Central memory CD4-positive, alpha-beta T cell (primary cell): ENCODE measurements at places on chromosomes 16 and 17.

GRCh38 chr17:36675786-36676185 is 74.4 kb downstream of the MRM1 start:
- no peak for DNase-seq

DNA sequence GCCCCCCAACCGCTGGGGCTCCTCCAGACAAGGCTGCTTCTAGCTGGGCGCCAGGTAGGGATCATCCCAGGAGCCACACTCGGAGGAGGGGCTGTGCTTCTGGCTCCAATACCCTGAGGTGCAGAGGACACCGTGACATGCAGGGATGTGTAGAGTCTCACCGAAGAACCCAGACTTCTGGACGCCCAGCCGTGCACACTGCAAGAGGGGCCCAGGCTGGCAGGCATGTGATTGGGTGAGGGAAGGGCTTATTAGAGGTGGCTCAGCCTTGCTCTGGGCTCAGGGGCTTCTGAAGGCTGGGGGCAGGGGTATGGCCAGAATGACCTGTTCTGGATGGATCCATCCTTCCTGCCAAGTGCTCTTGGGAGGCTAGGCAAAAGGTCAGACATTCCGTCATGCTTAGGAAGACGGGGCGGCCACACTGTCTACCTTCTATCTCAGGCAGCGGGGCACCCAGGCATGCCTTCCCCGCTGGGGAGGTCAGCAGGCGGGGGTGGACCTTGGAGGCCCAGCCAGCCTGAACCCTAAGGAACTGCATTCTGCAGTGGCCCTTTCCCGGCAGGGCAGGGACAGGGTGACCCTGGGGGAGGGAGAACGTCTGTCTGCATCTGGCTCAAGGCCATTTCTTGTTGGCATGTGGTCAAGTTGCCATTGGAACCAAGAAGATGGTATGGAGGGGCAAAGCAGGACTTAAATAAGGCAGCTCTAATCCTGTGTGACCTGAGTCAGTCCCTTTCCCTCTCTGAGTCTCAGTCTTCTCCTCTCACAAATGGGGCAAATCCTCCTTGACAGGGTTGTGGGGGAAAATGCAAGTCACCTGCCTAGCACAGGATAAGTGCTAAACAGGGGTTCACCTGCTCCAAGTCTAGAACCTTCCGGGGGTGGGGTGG is 5.8 kb upstream of the ADGRG1 start:
- no peak for DNase-seq

GRCh38 chr16:49986351-49987124 is 38.5 kb upstream of the CNEP1R1 start:
- no peak for DNase-seq

DNA sequence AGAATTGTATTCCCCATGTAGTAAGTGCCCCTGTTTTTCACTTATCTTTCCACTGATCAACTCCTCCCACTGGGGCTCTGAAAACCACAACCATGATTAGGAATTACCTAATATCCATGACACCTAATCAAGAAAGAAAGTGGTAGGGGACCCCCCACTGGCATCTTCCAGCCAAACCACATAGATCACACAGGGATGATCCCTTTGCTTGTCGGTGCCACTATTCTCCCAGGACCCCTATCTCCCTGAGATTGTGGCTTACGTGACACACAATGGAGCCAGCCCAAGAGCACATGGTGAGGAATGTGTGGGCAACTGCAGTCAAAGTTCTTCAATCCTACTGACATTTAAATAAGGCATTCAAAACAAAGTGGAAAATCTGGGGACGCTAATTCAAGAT is 17.6 kb upstream of the DNAH9 start:
- no peak for DNase-seq

- peak; percentile 78 for DNase-seq
Observed at GRCh38 chr17:30808785-30809286, 15.7 kb downstream of the CRLF3 start.

- no peak for DNase-seq
Observed at GRCh38 chr17:18262641-18263040, 2.2 kb downstream of the MIEF2 start.

GRCh38 chr16:81221731-81222130 is 16.8 kb upstream of the BCO1 start:
- no peak for DNase-seq

GRCh38 chr17:38430316-38430715 is 2.1 kb downstream of the ARHGAP23 start:
- DNase-seq: no peak

- DNase-seq: peak; percentile 25
Observed at GRCh38 chr16:23827057-23827456, 8.7 kb upstream of the PRKCB start.

DNA sequence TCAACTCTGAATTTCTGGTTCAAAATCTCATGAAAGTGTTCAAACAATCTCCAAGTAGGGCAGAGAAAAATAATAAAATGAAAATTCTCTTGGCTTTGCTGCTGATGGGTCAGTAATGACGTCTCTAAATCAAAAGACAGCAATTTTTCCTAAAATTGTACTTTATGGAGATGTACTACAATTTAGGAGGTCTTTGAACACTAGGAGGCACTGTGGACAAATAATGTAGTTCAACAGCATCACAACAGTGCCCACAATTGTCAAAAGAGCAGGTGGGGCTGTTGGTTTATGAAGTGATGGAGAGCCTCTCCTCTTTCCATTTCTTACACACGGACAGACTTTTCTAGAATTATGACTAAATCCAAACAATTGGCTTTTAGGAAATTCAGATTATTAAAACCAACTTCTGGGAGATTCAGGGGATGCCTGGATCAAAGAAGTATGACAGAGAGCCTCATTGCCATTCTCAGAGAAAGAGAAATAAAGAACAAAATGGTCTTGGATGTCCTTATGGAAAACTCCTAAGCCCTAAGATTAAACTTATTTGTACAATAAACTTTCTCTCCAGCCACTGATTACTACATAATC is 23.8 kb downstream of the EZH1 start:
- DNase-seq: peak; percentile 52

DNA sequence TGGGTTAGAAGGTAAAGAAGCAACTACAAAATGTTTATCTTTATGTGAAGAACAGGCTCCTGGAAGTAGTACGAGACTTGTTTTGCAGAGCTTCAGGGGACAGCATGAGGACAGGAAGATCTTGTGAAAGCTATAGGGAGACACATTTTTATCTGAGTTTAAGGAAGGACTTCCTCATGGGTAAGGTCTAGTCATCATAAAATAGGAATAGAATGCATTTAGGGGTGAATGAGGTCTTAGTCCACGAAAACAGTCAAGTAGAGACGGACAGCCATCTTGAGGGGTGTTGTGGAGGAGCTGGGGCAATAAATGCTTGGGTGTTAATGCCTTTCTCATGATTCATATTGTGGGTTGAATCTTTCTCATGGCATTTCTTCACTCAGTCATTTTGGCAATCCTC is 24.3 kb downstream of the KCNJ16 start:
- DNase-seq: no peak
